Esophagus squamous epithelium (tissue), 5 donors: ENCODE measurements at places on chromosomes 1 and 21.

- DNase-seq: no peak
- H3K4me1 ChIP-seq: no peaks in the 10 kb centered on the region
- H3K4me3 ChIP-seq: no peak overlapping the region
Measured at GRCh38 chr1:23463286-23463685, 20.7 kb downstream of the ASAP3 start.

DNA sequence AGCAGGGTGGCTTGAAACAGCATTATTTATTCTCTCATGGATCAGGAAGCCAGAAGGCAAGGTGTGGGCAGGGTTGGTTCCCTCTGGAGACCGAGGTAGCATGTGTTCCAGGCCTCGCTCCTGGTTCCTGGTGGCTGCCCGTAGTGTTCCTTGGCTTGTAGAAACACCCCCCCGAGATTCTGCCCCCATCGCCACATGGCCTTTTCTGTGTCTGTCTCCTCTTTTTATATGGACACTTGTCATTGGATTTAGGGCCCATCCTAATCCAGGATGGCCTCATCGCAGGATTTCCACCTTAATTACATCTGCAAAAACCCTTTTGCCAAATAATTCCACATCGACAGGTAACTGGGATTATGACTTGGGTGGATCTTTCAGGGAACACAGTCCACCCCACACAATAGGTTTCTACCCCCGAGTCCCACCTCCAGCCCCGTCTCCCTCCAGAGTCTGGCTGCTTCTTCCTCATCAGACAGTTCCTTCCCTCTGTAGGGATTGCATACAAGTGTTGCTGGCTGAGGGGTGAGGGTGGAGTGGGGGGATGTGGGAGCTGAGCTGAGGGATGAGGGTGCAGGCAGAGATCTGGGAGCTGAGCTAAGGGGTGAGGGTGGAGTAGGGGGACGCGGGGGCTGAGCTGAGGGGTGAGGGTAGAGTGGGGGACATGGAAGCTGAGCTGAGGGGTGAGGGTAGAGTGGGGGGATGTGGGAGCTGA is 12.3 kb upstream of the NPHP4 start:
- H3K4me3 ChIP-seq: no peak overlapping the region
- DNase-seq: no peak
- no peaks in the 10 kb centered on the region for H3K4me1 ChIP-seq
- no peak overlapping the region for H3K27ac ChIP-seq

- H3K4me3 ChIP-seq: no peak overlapping the region
- DNase-seq: no peak
- H3K27ac ChIP-seq: no peak overlapping the region
- no peaks in the 10 kb centered on the region for H3K4me1 ChIP-seq
- no peaks in the 10 kb centered on the region for H3K36me3 ChIP-seq
Measured at GRCh38 chr1:169644297-169644696, 14.4 kb upstream of the SELP start.

- no peaks in the 10 kb centered on the region for H3K27me3 ChIP-seq
- H3K36me3 ChIP-seq: no peaks in the 10 kb centered on the region
- H3K4me1 ChIP-seq: peaks cover 14% of the 10 kb centered on the region
- peak within 1 kb of the TSS; percentile 59 for H3K4me3 ChIP-seq
- DNase-seq: no peak
Measured at GRCh38 chr1:46394108-46394871, at the start of gene FAAH. Gene FAAH (plus strand): TSS chr1:46394317. CDS start chr1:46394349, 32 bp downstream.

DNA sequence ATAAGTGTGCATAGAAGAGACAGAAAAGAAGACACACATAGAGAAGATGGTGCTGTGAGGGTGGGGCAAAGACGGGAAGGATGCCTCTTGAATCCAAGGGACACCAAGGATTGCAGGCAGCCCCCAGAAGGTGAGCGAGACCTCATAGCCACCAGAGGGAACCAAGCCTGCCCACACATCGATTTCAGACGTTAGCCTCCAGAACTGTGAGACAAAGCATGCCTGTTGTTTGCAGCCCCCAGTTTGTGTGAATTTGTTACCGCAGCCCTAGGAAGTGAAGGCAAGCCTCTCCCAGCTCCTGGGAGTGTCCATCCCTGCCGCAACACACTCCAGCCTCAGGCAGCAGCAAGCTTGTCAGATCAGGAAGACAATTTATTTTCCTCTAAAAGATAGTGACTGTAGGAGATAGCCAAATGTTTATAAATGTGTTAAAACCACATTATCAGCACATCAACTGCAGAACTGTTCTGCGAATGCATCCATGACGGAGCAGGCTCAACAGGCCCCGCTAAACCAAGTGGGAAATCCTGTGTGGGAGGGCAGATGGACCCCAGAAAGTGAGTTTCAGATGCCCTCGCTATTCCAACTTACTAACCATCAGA is 543.3 kb downstream of the MATN1 start:
- H3K27ac ChIP-seq: no peak overlapping the region
- H3K27me3 ChIP-seq: peaks cover 12% of the 10 kb centered on the region
- H3K4me1 ChIP-seq: no peaks in the 10 kb centered on the region
- no peak for DNase-seq
- no peaks in the 10 kb centered on the region for H3K36me3 ChIP-seq

DNA sequence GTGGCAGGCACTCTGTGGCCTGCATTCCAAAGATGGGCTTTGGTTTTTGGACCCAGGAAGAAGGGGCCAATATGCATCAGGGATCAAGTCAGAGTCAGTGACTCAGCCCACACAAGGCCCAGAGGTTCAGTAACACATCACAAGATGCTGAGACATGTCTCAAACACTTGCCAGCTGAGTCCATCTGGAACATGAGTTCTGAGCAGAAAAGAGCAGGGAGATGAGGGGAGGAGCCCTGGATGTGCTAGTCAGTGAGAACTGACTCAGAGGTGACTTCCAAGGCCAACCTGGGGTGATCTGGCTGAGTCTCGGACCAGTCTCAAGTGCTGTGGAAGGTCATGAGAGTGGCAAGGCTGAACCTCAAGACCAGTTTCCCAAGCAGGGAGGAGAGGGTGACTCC is 150.1 kb downstream of the CDC7 start:
- no peak overlapping the region for H3K4me3 ChIP-seq
- H3K27ac ChIP-seq: peak overlapping the region; percentile 83
- DNase-seq: no peak
- H3K36me3 ChIP-seq: no peaks in the 10 kb centered on the region
- peaks cover 11% of the 10 kb centered on the region for H3K4me1 ChIP-seq
- H3K27me3 ChIP-seq: no peaks in the 10 kb centered on the region

- H3K27me3 ChIP-seq: no peaks in the 10 kb centered on the region
- H3K4me1 ChIP-seq: peaks cover 41% of the 10 kb centered on the region
- H3K27ac ChIP-seq: peak overlapping the region; percentile 28
- H3K4me3 ChIP-seq: no peak overlapping the region
- DNase-seq: no peak
Measured at GRCh38 chr1:94621802-94622201, 80.2 kb upstream of the F3 start.

- no peaks in the 10 kb centered on the region for H3K36me3 ChIP-seq
- no peaks in the 10 kb centered on the region for H3K27me3 ChIP-seq
- peak; percentile 41 for DNase-seq
- peaks cover 37% of the 10 kb centered on the region for H3K4me1 ChIP-seq
- no peak overlapping the region for H3K4me3 ChIP-seq
- H3K27ac ChIP-seq: peak overlapping the region; percentile 74
Measured at GRCh38 chr1:201714542-201715329, 114.2 kb upstream of the IPO9 start.
